ENCODE measurements at places on chromosomes 11 and 22. TPM values are rescaled to one million over a fixed set of nuclear protein-coding genes. Genes with fewer than 3 reads are reported as not detected.

- no peak overlapping the region for H3K4me3 ChIP-seq
- no peak for DNase-seq
- H3K36me3 ChIP-seq = no peaks in the 10 kb centered on the region
- no peak overlapping the region for H3K27ac ChIP-seq
- no peaks in the 10 kb centered on the region for H3K27me3 ChIP-seq
Measured at GRCh38 chr11:119038884-119039283, 8.2 kb upstream of the SLC37A4 start.

GRCh38 chr11:88345408-88345807, 7.9 kb upstream of the CTSC start:
- H3K27ac ChIP-seq = no peak overlapping the region
- H3K36me3 ChIP-seq = no peaks in the 10 kb centered on the region
- DNase-seq = no peak
- H3K4me3 ChIP-seq = no peak overlapping the region

GRCh38 chr11:61489833-61490721, 18.5 kb upstream of the LRRC10B start:
- H3K4me1 ChIP-seq = peaks cover 13% of the 10 kb centered on the region
- no peaks in the 10 kb centered on the region for H3K36me3 ChIP-seq
- no peaks in the 10 kb centered on the region for H3K27me3 ChIP-seq

DNA sequence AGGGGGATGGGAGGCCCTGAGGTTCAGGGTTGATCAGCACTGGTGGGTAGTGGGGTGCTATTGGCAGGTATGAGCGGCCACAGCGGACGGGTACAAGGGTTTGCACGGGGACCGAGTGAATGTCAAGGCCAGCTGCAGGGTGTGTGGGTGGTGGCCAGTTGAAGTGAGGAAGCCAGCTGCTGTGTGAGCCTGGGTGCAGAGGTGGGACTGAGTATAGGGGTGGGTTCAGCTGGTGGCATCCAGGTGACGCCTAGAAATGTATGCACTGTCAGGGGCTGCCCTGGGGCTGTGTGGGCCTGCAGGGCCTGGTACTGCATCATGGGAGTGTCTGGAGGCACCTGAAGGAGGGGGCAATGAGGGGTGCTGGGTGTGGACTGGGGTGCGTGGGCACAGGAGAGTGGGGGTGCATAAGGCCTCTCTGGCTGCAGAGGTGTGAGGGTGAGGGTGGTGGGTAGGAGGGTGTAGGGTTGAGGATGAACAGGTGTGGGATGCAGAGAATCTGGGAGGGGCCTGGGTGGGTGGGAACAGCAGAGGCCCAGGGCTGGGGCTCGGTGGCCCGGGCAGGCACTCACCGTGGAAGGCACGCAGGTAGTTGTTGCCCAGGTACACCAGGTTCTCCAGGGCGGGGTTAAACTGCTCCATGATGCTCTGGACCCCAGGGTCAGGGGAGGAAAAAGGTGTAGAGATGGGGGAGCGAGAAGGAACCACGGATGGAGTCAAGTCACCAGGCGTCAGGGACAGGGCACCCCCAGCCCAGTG, 1.7 kb downstream of the BAIAP2L2 start:
- H3K4me3 ChIP-seq = no peak overlapping the region
- no peaks in the 10 kb centered on the region for H3K27me3 ChIP-seq
- no peaks in the 10 kb centered on the region for H3K4me1 ChIP-seq

DNA sequence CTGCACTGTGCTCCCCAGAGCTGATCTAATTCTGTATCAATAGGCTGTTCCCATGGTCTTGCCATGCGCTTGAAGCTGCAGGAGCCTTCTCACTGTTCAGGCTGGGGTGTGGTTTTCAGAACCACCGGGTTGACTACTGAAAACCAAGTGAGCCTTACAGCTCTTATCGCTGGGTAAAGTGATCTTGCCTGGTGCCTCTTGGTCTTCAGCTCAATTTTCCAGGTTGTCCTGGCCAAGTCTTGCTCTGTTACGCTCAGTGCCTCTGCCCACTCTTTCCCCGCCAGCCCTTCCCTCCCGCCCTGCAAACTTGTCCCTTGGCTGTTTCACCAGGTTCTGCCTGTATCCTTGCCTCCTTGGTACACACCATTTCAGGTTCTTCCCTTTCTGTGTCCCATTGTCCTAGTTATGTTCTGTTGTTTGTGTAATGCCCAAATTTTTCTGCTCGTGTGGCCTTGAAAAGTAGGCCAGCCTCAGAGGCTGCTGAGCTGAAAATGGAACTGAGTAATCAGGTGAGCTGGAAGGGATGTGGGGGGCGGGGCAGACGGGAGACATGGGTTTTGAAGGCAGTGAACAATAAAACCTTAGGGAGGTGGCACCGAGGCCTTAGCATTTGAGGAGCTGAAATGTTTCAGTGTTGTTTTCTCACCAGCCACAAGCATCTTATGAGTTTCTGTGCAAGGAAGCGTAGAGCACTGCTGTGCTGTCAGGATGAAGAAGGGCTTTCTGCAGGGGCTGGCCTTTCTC, 11.2 kb downstream of the PEX26 start:
- H3K27ac ChIP-seq = no peak overlapping the region
- no peaks in the 10 kb centered on the region for H3K4me1 ChIP-seq
- H3K36me3 ChIP-seq = peaks cover 17% of the 10 kb centered on the region
- DNase-seq = peak; percentile 59
- no peak overlapping the region for H3K4me3 ChIP-seq
- H3K27me3 ChIP-seq = no peaks in the 10 kb centered on the region

DNA sequence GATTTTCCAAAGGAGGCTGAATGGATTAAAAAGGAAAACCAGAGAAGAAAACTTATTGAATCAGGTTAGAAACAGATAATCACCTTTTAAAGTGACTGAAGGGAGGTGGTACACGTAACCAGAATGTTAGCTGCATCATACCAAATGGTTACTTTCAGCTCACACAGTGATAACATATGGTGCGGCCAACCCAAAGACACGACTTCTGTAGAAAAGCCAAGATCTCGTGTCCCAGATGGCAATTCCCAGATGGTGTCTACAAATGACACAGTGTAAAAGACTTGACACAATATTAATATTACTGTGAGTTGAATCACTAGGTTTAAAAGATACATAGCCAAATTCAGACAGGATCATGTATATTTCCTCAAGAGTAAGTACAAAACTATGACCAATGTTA, 5.2 kb downstream of the PPP2R1B start:
- H3K4me1 ChIP-seq = peaks cover 7% of the 10 kb centered on the region
- no peaks in the 10 kb centered on the region for H3K27me3 ChIP-seq
- H3K4me3 ChIP-seq = no peak overlapping the region
- DNase-seq = no peak

Gene SCGB1C1
- not detected for total RNA-seq

- no peaks in the 10 kb centered on the region for H3K27me3 ChIP-seq
- no peak for DNase-seq
- no peak overlapping the region for H3K27ac ChIP-seq
Measured at GRCh38 chr11:13108416-13108815, 99.3 kb downstream of the RASSF10 start.

GRCh38 chr22:26767351-26768155, 110.2 kb downstream of the MIAT start:
- no peak overlapping the region for H3K27ac ChIP-seq
- no peak overlapping the region for H3K4me3 ChIP-seq
- DNase-seq = no peak
- H3K4me1 ChIP-seq = no peaks in the 10 kb centered on the region
- H3K36me3 ChIP-seq = no peaks in the 10 kb centered on the region

Gene CLCF1
- total RNA-seq = 9.4 TPM

Data from thyroid gland (tissue), 4 donors.